Ureter (tissue), 1 donor: ENCODE measurements at places on chromosomes 4 and X. TPM values are rescaled to one million over a fixed set of nuclear protein-coding genes. Genes with fewer than 3 reads are reported as not detected.

ACTRT1 gene
- total RNA-seq, result not detected

- no peak for DNase-seq
Observed at GRCh38 chrX:40931921-40932320, 153.3 kb upstream of the USP9X start.

- DNase-seq, result no peak
Observed at GRCh38 chrX:63330681-63331080, 20.5 kb downstream of the SPIN4 start.

- DNase-seq, result no peak
Observed at GRCh38 chrX:129650821-129651510, 3.8 kb downstream of the APLN start.

DNA sequence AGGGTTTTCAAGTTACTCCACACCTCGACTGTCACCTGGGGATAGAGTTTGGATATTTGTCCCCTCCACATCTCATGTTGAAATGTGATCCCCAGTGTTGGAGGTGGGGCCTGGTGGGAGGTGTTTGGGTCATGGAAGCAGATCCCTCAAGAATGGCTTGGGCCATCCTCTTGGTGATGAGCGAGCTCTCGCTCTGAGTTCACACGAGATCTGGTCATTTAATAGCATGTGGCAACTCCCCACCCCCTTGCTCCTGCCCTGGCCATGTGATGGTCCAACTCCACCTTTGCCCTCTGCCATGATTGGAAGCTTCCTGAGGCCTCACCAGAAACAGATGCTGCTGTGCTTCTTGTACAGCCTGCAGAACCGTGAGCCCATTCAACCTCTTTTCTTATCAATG lies 8.3 kb downstream of the CTAG1A start:
- no peak for DNase-seq

- DNase-seq, result no peak
Observed at GRCh38 chr4:146507632-146508031, 14.1 kb downstream of the SLC10A7 start.

DNA sequence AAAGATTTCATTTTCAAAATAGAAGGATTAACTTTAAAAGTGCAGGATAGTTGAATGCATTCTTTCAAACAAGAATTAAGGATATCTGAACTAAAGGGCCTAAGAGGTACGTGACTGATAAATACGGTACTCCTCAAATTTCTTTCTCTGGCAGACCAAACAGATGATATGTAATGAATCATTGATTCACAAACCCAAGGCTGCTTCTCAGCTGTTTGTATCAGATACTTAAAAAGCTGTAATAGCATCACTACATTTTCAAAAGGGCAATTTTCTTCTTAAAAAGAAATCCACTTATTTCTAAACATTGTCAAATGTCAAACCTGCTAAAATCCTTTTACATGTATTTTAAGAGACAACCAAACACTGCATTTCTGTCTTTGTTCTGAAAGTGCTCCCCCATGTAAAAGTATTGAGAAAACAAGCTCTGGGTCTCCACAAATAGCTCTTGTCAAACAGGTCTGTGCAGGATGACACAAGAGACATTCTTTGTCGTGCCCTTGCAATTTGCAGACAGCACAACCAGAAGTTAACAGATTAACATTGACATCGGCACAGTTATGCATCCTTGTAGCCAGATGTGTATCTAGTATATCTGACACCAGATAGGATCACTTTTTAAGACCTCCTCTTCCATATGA lies 82.0 kb downstream of the MANBA start:
- DNase-seq, result no peak
